ENCODE measurements at places on chromosomes 11 and 22.

DNA sequence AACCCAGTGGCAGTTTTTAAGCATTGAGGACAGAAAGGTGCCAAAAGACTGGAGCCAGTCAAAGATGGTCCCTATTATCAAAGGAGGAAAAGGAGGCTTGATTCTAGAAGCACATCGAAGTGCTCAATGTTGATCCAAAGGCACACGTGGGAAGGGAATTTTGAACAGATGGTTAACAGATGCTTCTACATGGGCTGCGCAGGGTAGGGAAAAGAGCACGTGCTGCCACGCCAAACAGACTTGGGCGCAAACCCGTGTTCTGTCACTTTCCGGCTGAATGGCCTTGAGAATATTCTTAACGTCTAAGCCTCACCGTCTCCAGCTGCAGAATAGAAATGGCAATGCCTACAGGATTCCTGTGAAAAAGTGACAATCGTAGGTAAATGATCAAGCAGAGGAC, 217.9 kb upstream of the MTNR1B start:
- no peak for DNase-seq

GRCh38 chr11:1404461-1405185, 14.9 kb downstream of the BRSK2 start:
- no peak for DNase-seq

DNA sequence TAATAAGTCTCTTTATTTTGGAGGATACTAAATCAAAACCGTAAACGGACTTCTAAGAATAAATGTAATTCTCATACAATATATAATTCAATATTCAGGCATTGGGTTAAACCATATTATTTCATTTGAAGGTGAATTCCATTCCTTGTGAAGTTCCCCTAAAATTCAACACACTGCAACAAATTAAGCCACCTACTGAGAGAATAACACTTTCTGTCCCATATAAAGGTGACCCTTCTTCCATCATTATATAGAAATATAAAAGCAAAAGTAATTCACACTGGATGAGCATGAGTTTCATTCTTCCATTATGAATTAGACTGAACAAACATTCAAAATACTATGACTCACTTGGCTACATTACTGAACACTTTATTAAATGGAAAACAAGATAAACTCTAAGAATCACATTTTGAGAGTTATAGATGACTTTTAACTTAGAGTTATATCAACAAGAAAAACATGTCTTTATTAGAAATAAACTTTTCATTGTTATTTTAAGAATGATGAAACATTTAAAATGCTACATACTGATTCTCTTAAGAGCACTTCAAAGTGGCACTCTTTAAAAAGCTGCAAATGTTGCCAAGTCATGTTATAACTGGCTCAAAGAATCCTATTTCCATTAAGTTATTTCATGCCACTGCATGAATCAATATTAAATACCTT, 2.8 kb downstream of the SESN3 start:
- DNase-seq, result no peak

- no peak for DNase-seq
Measured at GRCh38 chr11:47571895-47572294, 6.5 kb downstream of the PTPMT1 start.

- no peak for DNase-seq
Measured at GRCh38 chr22:42693763-42694683, 26.6 kb downstream of the A4GALT start.

GRCh38 chr11:109973486-109973885, 119.7 kb upstream of the ZC3H12C start:
- no peak for DNase-seq

DNA sequence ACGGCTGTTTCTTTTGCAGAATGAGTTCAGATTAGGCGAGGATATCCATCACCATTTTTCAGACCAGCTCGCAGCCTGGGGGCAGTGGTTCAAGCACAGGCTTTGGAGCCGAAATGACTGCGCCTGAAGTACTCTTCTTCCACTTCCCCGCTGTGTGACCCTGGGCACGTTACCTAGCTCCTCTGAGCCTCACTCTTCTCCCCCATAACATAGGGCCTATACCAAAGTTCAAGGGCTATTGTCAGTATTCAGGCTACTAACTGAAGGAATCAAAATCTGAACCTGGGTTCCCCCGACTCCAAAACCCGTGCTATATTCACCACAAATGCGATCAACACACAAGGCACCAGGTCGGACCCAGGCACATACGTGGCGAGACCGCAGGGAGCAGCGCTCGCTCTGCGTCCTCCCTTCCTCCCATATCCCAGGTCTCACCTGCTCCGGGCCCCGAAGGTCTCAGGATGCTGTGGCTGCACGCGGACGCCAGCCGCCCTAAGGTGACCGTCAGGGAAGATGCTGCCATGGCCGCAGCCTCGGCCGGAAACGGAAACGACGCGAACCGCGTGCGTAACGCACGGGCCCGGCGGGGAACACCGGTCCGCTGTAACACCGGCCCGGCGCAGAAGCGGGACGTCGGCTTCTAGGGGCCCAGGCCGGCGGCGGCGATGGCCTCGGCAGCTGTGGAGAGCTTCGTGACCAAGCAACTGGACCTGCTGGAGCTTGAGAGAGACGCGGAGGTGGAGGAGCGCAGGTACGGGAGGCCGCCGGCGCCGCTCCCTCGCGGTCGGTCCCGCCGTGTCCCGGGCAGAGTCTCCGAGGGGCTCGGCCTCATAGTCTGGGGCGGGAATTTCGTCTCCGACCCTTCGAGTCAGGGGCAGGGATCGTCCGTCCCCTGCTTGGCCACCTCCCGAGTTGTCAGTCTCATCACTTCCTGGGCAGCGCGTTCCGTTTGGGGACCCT, at the start of the genes IGHMBP2 and MRPL21:
IGHMBP2 (plus strand) TSS at position 604 of the 960 bp plus-strand sequence; CDS start at position 666, 62 bp downstream.
MRPL21 (minus strand) TSS at position 545 of the 960 bp plus-strand sequence; CDS start at position 523, 22 bp downstream.
- DNase-seq, result peak; percentile 85

DNA sequence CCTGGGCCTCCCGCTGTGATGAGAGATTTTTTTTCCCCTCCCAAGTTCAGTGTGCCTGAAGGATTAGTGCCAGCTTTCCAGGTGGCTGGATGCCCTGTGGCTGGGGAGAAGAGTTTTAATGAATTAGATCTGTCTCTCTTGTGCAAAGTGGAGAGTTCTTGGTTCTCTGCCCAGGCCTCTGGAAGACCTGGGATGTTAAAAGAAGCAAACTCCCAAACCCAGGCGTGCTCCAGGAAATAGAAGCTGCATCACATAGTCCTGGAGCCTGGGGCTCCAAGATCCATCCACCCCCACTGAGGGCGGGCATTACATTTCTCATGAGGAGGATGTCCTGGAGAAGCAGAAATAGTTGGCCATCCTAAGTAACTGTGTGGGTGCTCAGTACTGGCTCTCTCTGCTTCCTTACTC, 30.6 kb downstream of the SDHAF2 start:
- DNase-seq, result no peak

DNA sequence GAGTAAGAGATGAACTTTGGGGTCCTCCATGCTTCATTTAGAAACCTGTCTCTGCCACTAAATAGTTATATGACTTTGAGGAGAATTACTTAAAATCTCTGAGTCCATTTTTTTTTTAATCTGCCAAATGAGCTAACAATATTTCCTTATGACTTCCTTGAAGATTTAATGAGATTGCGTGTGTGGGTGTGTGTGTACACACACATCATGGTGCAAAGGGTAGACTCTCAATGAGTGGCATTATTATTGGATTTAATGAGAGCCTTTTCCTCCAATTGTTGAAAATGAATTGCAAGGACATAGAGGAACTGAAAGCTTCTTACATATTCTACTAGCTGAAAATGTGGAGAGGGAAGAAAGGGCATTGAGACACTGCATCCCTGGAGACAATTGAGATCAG, 573.5 kb upstream of the LUZP2 start:
- DNase-seq, result no peak

GRCh38 chr11:122763108-122763507, 75.2 kb upstream of the CRTAM start:
- DNase-seq, result no peak

- no peak for DNase-seq
Measured at GRCh38 chr22:50260434-50260800, 1.1 kb downstream of the MAPK12 start.

GRCh38 chr11:121478895-121479697, 26.3 kb upstream of the SORL1-AS1 start:
- no peak for DNase-seq

DNA sequence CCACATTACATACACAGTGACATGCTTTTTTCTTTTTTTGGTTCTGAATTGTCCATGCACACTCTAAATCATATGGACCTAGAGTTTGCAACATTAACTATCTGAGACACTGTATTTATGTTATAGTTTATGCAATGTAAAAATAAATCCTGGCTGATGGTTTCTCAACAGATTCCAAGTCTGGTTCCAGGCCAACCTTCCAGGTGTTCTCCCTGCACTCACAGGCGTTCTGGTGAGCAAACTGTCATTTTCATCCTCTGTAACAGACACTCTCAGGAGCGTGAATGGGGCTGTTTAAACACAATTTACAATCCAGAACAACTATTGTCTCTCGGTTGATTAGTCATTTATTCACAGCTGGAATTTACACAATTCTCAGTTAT, 36.5 kb upstream of the ANKK1 start:
- DNase-seq, result no peak
